ENCODE measurements at places on chromosomes 16 and 17.

GRCh38 chr17:13311306-13311705, 290.4 kb downstream of the HS3ST3A1 start:
- DNase-seq = no peak

DNA sequence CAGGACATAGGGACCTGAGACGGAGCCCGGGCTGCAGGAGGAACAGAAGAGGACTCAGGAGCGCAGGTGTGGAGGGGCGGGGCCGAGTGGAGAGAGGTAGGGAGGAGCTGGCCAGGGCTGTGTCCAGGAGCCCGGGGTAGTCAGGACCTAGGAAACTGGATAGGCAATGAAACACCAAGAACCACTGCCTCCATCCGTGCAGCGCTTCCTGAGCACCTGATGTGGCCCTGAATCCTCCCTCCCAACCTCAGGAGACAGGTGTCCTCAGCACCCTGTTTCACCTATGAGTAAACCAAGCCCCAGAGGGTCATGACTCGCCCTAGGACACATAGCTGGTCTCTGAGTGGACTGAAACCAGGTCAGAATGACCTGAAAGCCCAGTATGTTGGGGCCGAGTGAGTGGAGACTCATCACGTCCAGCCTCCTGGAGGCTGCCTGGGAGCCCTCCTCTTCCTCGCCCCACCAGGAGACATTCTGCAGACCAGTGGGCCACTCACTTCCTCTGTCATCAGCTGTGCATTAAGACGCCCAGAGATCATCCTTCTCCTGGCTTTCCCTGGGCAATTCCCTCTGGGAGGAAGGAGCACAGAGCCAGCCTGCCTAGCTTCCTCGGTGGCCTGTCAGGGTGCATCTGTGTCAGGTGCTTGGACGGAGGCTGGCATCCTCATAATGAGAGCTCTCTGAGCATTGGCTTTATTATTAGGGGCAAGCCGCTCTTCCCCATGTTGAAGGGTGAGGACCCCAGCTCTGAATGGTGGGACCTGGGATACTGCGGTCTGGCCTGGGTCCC, 72.8 kb downstream of the SCNN1B start:
- DNase-seq = no peak

- no peak for DNase-seq
These were observed 497.8 kb downstream of the HS3ST4 start for GRCh38 chr16:26189536-26189935.

GRCh38 chr16:51880776-51881175, 666.2 kb downstream of the TOX3 start:
- no peak for DNase-seq

DNA sequence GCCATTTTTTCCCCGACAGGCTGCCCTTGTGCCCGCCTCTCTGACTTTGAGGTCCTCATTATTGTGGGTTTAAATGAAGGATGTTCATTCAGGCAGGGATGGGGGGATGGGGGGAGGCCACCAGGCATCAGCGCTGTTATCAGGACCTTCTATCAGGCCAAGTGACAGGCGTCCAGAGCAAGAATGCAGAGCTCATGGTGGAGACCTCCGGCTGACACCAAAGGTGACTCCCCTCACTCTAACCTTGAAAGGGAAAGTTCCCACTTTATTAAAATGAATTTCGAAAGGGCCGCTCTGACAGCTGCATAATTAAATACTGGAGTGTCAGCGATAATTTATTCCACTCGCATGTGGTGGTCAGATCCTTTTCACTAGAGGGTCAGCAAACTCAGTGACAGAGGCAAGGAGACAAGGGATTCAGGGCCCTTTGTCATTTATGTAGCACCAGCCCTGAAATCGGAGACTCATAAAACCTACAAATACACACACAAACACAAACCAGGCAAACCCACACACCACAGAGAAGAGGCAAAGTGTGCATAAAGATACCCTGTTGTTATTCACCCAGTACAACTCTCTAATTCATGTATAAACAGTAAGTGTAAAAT, 436.0 kb downstream of the MAF start:
- no peak for DNase-seq

- DNase-seq = no peak
These were observed 3.4 kb upstream of the RASD1 start for GRCh38 chr17:17499402-17500145.

DNA sequence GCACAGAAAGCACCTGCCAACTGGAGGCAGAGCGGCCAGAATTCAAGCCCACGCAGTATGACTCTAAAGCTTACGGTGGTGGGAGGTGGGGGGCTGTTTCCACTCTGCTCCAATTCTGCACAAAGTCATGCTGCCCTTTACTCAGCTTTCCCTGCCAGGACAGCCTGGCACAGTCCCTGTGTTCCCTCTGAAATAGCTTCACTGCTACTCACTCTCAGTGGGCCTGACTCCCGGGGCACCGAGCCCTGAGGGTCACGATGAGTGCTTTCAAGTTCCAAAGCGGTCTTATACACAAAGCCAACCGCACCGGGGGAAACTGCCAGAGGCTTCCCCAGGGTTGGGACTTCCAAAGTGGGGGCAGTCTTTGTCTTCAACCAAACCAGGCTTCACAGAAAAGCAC, 306.1 kb upstream of the XYLT1 start:
- no peak for DNase-seq

DNA sequence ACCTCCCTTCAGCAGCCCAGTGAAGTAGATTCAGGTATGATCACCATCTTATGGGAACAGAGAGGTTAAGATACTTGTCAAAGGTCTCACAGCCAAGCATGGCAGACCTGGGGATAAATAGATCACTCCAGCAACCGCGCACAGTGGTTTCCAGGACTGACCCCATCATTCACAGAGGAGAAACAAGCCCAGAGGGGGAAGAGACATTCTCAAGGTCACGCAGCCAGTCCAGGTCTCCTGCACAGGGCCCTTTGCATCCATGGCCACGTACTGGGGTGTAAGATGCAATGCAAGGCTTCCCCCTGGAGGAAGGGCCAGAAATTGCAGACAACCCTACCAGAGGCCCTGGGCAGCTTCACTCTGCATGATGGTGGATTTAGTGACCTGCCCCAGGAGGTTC, 19.9 kb downstream of the TLE7 start:
- no peak for DNase-seq

DNA sequence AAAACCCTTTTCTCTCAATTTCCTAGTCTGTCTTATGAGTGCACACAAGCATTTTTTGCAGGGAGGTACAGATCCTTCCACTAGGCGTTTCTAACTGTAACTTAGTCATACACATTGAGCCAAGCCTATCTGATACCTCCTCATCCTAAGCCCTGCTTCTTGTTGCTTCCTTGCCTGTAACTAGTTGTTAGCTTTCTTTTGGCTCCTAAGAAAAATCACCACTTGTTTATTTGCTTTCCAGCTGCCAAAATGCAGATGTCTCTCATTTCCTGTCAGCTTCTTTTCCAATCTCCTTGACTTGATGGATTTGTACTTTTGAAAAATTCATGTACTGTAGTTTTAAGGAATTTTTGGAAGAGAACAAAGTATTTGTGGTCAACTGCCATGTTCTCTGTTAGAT, 73.7 kb downstream of the TNRC6C start:
- DNase-seq = no peak

DNA sequence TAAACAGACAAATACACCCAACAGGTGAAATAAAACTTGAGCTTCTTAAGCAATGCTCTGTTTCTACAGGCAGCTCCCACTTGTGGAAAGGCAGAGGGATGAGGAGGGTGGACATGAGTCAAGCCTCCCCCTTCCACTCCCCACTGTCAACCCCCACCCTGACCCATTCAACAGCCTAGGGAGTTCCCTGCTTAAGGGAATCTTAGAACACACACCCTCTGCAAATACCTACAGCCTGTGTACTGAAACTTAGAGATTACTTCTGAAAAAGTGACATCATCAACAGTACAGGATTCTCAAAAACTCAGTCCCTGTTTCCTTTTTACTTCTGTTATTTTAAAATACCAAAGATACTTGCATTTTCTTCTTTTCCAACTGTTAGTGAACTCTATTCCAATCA, 345.4 kb downstream of the SOX9 start:
- DNase-seq = no peak

All from CD4-positive, alpha-beta T cell treated with Interferon gamma for 1 hour (primary cell).